Dermis blood vessel endothelial cell (primary cell): ENCODE measurements at places on chromosomes 5 and 9. TPM values are rescaled to one million over a fixed set of nuclear protein-coding genes. Genes with fewer than 3 reads are reported as not detected.

DNA sequence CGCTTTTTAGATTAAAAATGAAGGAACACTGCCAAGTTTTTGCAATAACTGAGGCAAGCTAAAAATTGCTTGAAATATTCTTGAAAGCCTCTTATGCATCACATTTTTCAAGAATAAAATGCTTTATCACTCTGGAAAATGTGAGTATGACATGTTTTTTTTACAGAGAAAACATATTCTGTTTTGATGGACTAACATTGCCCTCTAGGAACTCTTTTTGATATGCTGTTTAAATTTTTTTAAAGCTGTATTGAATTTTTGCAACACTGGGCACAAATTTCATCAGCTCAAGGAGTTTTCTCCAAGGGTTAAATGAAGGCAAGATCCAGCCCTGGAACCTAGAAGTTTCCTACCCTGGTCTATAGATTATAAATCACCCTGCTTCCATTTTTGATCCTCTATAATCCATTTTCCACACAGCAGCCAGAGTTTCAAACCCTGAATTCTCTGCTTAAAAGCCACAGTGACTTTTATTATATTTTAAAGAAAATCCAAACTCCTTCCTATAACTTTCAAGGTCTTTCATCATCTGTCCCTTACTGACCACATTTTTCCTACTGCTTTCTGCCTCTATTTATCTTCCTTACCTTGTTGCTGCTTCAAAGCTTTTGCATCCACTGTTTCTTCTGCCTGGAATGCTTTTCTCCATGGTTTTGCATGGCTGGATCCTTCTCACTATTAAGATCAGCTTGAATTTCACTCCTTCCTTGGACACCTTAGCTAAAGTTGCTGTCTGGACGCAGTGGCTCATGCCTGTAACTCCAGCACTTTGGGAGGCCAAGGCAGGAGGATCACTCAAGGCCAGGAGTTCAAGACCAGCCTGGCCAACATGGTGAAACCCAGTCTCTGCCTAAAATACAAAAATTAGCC is 60.9 kb downstream of the IL31RA start:
- no peak for DNase-seq

GRCh38 chr9:107368696-107369095 is 85.6 kb downstream of the RAD23B start:
- DNase-seq: no peak

The TSSK1B gene
- total RNA-seq: not detected in 2 replicates

DNA sequence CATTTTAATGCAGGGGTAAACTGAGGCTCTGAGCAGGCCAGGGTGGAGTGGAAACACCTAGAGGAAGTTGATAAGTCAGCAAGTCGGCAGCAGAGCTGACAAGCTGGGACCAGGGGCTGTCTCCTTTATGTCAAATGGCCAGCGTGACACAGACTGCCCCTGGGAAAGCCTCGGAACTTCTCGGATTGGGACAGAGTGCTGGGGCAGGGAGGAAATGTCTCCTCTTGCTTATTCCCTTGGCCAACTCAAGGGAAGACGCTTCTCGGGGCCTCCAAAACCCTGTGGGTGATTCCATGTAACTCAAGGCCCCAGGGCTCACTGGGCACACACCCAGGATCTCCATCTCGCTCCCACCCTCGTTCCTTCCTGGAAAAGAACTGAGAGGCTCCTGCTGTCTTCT is 25.4 kb upstream of the ANXA6 start:
- DNase-seq: no peak

DNA sequence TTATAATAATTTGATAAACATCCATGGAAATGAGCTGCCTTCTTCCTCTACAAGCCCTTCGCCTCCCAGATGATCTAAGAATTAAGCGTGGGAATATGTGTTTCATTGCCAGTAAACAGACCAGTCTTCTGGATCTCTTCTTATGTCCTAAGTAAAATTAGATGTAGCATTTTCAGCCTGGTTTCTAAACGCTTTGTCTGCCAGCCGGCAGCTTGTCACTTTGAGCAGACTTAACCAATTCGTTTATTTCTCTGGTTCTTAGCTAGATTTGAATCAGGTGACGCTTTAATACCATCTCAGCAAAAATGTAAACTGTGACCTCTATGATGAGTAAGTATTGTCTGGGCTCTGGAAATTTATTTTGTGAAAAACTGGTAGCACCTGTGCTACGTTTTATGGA is 380.6 kb upstream of the NUDT12 start:
- DNase-seq: no peak

- no peak for DNase-seq
Measured at GRCh38 chr5:16534280-16534679, 68.7 kb upstream of the ZNF622 start.

DNA sequence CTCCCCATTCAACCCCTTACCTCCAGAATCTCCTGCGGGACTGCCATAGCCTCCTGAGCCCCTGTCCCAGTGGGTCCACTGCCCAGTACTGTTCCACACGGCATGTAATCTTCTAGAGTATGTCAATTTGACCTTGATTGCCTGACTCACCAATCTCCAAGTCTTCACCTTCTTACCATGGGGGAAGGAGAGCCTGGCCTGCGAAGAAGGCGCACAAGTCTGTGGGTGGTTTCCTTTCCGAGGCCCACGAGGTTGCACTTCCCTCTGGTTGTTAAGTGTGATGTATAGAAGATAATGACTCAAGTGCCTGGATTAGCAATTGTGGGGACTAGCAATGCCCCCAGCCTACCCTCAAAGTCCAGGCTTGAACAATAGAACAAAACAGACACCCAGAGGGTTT is 8.1 kb upstream of the TENT4A start:
- peak; percentile 39 for DNase-seq

- DNase-seq: no peak
Measured at GRCh38 chr5:135876146-135876545, 19.5 kb downstream of the IL9 start.

GRCh38 chr5:115457571-115457970 is 87.0 kb downstream of the FEM1C start:
- no peak for DNase-seq

GRCh38 chr9:536597-537511 is 304.6 kb upstream of the DMRT1 start:
- no peak for DNase-seq

The WDR38 gene
- total RNA-seq: not detected in 2 replicates

GRCh38 chr5:51731421-51732029 is 348.3 kb downstream of the ISL1 start:
- DNase-seq: no peak

DNA sequence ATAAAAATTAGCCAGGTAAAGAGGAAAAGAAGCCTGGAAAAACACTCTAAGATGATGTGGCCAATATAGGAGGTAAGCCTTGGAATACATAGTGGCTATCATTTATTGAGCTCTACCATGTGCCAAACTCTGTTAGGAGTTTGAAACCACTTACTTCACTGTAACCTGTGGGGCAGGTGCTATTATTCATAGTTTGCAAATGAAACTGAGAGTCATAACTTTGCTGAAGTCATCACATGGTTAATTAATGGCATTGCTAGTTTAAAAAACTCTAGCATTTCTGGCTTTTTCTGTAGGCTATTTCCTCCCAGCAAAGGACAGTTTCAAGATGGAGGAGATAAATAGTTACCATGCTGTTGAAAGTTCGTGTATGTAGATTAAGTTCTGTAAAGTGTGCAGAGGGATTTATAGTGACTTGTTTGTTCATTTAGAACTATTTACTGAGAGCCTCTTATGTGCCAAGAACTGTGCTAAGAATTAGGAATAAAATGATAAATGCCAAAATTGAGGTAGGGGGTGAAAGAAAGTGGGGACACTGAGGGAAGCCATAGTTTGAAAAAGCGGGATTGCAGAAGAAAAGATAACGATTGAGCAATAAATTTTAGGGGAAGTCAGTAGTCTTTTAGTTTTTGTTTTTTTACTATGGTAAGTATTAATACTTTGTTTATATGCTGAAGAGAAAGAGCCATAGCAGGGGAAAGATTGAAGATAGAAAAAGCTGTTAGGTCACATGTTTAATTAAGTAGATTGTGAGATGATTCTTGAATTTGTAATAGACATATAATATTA is 57.2 kb downstream of the WDR70 start:
- DNase-seq: no peak

The RPL35 gene
- 1,038 and 2,144 TPM in 2 replicates for total RNA-seq

The GAPT gene
- not detected in 2 replicates for total RNA-seq

The SUSD3 gene
- not detected in 2 replicates for total RNA-seq

- DNase-seq: peak; percentile 43
Measured at GRCh38 chr5:55903121-55903701, 52.1 kb downstream of the IL31RA start.

The ANGPTL2 gene
- total RNA-seq: 12.3 and 14.9 TPM in 2 replicates

GRCh38 chr9:72012646-72013045 is 47.8 kb downstream of the C9orf57 start:
- DNase-seq: no peak

DNA sequence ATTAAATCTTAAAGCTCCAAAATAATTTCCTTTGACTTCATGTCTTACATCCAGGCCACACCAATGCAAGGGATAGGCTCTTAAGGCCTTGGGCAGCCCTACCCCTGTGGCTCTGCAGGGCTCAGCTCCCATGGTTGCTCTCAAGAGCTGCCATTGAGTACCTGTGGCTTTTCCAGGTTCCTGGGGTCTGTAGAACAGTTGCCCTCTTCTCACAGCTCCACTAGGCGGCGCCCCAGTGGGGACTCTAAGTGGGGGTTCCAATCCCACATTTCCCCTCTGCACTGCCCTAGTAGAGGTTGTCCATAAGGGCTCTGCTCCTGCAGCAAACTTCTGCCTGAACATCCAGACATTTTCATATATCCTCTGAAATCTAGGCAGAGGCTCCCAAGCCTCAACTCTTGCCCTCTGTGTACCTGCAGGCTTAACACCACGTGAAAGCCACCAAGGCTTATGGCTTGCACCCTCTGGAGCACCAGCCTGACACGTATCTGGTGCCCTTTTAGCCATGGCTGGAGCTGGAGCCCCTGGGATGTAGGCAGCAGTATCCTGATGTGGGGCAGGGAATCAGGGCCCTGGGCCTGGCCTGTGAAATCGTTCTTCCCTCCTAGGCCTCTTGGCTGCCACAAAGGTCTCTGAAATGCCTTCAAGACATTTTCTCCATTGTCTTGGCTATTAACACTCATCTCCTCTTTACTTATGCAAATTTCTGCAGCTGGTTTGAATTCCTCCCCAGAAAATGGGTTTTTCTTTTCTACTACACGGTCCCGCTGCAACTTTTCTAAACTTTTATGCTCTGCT is 185.1 kb downstream of the SMARCA2 start:
- DNase-seq: no peak

DNA sequence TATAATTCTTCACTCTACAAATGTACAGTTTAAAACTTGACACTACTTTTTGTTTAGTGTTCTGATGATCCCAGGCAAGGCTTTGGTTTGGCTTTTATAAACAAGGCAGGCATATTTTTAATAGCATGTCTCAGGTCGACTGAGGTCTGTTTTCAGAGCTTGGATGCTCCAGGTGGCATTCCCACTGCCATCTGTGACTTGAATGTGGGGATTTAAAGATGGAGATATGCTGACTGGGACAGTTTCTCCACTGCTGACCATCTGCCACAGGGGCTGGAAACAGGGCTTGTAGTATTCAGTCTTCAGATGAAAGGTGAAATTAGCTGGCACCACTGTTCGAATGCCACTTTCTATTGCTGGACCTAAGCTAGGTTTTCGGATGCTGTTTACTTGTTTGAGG is 1266.2 kb upstream of the CDH18 start:
- no peak for DNase-seq

The PCDHGC3 gene
- 19.4 and 25.1 TPM in 2 replicates for total RNA-seq

DNA sequence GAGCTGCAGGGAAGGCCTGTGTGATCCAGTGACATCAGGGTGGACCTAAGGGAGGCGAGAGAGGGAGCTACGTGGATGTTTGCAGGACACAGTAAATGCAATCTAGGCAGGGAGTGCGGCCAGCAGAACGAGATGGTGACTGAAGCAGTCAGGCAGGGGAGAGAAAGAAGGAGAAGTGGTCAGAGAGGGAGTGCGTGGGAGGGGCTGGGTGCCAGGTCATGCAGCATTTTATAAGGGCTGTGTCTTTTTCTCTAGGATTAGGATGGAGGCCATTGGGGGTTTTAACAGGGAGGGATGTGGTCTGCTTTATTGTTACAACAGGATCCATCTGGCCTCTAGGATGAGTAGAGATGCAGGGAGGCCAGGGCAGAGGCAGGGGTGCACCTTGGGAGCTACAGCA is 80.4 kb downstream of the DCP2 start:
- DNase-seq: no peak

The HTR4 gene
- 0.14 TPM in 1 of 2 replicates, not detected in the other for total RNA-seq

The CDHR2 gene
- total RNA-seq: under 0.01 TPM in 1 of 2 replicates, not detected in the other

The BASP1 gene
- 4.4 and 9.3 TPM in 2 replicates for total RNA-seq

The STPG3 gene
- 0.34 TPM in 1 of 2 replicates, not detected in the other for total RNA-seq

The PCDHA13 gene
- under 0.01 TPM in 1 of 2 replicates, not detected in the other for total RNA-seq

DNA sequence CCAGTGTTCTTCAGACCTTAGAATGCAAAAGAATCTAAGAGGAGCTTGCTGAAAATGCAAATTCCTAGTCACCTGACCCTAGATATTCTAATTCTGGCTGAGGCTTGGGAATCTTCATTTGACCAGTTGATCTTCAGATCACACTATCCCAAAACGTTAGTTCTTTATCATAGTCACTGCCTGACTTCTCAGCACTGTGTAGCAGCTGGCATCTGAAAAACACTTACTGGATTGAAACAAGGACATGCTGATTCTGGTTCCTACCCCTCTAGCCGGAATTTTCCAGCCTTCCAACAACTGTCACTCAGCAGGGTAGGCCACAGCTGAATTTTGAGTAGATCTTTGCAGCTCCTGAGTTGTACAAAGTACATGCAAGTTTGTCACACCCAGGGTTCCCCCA is 72.2 kb downstream of the EBF1 start:
- DNase-seq: no peak

DNA sequence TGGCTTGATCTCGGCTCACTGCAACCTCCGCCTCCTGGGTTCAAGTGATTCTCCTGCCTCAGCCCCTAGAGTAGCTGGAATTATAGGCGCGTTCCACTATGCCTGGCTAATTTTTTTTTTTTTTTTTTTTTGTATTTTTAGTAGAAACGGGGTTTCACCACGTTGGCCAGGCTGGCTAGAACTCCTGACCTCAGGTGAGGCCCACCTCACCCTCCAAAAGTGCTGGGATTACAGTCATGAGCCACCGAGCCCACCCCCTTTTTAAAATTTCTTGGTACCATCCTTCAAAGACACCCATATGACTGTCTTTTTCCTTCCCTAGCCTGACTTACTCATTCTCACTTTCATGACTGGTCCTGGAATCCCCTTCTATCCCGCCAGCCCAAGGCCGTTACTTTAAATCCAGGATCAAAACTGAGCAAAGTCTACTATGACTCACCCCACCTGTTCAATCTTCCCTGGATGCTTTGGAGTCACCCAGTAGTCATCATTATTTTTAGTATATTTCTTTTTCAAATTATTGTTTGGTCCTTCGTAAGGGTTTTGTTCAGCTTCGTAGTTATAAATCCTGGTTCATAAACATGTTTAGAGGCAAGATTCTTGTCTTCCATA is 1.2 kb upstream of the TBCA start:
- DNase-seq: no peak

DNA sequence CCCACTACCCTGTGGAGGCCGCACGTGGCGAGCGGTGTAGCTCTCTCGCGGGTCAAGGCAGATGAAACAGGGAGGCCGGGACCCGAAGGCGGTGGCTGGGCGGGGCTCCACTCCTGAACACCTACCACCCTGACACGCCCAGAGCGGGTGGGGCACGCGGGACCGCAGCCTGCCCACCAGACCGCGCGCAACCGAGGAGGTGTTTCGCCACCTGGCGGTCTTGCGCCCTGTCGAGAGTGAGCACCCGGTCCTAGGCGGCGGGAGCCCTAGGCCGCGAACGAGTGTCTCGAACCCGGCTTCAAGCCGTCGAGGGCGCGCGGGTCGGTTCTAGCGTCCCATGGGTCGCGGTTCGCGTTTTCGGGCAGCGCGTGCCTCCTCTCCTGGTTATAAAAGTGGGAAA is 2.2 kb upstream of the EXOSC3 start:
- DNase-seq: no peak
